ENCODE measurements at places on chromosomes 1 and 21.

GRCh38 chr1:13576926-13577325 lies 6.7 kb upstream of the PDPN start:
- DNase-seq: no peak

DNA sequence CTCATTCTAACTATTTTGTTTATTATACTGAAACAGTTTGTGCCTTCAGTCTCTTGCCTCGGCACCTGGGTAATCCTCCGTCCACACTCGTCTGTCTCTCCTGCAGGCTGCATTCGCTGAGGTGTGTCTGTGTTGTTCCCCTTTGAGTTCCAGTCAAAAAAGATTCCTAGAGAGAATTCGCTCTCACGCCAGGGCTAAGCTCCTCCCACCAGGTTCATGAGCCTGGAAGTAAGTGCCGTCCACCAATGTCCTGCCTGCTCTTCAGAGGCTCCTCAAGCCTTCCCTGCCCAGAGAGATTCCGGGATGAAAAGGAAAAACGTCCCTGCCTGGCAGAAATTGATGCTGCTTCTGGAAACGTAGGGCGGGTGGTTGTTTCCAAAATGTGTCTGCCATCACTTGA lies 12.9 kb downstream of the KIAA2013 start:
- no peak for DNase-seq

DNA sequence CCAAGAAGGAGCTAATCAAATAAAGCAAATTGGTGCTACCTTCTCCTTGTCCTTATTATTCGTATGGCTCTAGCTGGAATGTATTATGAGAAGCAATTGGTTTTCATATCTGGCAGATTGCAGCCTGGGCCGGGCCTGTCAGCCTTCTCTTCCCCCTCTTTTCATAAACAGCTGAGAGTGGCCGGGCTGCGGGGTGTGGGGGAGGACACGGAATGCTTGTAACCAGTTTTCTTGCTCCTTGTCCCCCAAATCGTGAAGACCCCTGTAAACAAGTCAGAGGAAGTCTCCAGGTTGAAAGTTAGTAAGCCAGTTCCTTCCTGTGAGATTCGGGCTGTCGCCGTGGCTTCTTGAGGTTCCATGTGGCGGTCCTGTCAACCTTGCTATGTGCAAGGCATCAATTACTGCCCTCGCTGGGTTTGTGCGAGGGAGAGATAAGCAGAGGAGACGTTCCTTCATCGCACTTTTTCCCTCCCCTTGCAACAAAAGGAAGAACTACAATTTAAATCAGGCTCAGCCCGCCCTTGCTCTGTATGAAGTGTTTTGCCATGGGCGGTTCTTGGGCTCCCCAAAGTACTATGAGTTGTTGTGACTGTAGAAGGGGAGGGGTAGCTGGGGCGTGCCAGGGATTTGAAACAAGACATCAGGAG lies 450.7 kb downstream of the CAMTA1 start:
- DNase-seq: no peak

DNA sequence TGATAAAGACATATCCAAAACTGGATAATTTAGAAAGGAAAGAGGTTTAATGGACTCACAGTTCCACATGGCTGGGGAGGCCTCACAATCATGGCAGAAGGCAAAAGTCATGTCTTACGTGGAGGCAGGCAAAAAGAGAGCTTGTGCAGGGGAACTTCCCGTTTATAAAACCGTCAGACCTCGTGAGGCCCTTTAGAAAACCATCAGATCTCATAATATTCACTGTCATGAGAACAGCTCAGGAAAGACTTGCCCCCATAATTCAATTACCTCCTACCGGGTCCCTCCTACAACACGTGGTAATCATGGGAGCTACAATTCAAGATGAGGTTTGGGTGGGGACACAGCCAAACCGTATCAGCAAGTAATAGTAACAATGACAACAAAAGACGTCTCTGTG lies 88.2 kb upstream of the SLC25A33 start:
- no peak for DNase-seq

GRCh38 chr1:154772606-154773506 lies 97.2 kb downstream of the KCNN3 start:
- no peak for DNase-seq

DNA sequence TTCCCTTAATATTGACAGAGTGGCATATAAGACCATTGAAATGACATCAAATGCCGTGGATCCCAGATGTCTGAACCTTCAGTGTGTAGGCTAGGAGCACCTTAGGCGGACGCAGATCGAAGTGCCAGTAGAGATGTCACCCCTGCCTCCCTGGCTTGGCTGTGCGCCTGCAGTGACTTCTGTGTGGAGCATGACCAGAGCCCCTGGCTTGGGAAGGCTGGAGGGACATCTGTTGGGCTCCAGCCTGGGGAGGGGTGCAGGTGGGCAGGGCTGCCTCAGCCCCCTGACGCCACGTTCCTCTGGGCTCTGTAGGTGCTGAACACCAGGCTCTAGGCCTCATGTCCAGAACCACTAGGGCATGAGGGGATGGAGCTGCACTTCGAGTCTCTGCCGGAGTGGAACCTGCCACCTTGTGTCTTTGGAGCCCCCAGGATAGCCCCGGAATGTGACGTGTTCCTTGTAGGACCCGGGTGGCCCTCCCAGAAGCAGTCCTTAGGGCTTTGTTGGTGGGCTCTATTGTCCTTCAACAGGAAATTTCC lies 103.8 kb downstream of the ADARB1 start:
- no peak for DNase-seq

DNA sequence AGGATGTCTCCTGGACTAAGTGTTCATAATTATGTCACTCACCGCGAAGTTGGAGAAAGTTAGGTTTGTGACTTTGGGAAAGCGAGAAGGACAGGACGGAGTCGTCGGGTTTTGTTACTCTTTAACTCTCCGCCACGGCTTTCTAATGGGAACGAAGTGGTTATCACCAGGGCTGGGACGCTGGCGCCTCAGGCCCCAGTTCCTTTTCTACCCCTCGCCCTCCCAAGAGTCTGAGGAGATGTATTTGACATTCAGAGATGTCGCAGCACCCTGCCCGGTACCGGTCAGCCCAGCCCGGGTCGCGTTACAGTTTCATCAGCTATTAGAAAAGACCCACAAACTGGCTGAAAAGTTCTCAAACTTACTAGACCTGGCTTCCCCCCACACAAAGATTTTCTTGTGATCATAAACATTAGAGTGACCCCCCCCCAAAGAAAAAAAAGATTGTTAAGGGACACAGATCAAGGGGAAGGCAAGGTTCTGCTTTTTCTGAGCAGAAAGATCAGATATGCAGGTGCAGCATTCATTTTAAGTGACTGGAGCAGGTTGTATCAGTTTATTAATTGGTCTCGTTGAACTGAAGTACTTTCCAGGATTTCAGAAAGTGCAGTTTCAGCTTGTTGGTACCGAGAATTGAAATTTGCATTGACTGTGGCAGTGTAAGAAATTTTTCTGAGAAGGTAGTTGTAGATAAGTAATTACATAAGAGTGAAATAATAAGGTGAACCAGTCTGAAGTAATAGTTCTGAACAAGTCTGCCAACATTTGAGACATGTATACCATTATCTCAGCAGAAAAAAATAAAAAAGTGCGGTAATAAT lies 859 bp upstream of the ZBTB18 start:
- no peak for DNase-seq

DNA sequence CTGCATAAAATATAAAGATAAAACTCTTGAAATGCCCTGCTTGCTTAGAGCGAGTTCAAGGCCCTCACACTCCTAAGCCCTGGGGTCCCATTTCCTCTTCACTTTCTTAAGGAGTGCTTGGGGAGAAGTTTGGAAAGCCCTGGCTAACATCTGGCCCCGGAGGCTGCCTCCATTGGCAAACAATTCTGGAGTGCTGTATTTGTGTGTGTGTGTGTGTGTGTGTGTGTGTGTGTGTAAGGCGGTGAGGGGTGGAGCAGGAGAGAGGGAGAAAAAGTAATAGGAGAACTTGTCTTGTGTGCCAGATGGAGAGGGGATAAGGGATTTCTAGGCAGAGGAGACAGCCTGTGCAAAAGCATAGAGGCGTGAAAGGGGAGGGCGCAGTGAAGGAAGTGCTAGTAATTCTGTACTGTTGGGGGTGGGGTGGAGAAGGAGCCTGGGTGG lies 578 bp upstream of the TRIM62 start:
- DNase-seq: peak; percentile 20

- no peak for DNase-seq
Observed at GRCh38 chr1:64052777-64053176, 150.6 kb upstream of the UBE2U start.

DNA sequence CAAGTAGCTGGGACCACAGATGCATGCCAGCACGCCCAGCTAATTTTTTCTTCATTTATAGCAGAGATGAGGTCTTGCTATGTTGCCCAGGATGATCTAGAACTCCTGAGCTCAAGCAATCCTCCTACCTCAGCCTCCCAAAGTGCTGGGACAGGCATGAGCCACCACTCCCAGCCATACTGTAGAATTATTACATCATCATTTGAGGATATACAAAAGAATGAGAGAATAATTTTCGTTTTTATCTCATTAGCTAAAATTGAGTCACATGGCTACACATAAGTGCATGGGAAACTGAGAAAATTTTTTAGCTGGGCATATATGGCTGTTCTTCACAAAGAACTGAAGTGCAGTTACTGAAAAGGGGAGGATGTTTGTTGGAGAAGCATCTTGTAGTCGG lies 21.2 kb downstream of the STXBP3 start:
- no peak for DNase-seq

DNA sequence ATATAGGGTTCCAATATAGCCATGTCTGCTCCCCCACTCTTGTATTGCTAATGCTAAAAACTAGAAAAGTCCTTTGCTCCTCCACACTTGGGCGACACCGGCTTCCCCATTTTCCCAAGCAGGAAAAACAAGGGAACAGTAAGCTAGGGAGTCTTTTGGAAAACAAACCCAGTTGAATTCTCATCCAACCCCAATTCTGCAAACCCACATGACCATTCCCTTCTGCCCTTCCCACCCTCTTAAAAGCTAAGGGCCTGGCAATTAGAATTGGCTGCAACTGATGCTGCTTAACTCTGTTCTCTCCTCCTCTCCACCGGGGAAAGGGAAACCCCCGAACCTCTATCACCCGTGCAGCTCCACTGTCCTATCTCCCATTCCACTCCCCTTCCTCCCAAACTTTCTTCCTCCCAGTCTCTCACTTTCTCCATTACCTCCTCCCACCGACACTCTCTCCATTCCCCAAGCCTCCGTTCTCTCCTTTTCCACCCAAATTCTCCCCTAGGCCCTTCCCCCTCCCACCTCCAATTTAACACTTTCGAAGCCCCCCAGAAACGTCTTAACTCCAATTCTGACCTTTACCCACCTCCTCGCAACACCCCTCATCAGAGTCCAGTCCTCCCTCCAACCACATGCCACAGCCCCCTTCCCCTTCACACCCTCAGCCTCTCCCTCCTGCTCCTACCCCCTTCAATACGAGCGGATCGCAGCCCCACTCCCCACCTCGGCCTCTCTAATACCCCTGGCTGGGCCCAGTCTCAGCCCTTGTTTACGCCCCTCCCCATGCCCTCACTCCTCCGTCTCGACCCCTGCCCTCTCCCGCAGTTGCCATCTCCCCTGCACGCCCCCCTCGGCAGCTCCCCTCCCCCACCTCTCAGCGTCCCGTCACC lies 701 bp downstream of the DEDD start:
- DNase-seq: no peak

GRCh38 chr1:53462769-53463501 lies 3.7 kb downstream of the DMRTB1 start:
- DNase-seq: no peak

DNA sequence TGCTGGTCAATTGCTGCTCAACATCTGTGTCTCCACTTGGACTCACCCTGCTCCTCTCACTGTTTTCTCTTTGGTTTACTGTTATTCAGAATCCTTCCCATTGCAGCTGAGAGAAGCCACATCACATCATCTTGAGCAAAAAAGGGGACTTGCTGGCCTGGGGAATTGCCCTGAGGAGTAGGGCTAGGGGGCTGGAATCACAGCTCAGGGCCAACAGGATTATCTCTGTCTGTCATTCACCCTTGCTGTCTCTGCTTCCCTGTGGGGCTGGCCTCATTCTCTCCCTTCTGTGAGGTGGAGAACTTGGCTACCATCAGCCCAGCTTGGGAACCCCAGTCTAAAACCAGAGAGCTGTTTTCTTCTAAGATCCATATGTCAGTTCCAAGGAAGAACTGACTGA lies 140.7 kb upstream of the WNT4 start:
- no peak for DNase-seq

DNA sequence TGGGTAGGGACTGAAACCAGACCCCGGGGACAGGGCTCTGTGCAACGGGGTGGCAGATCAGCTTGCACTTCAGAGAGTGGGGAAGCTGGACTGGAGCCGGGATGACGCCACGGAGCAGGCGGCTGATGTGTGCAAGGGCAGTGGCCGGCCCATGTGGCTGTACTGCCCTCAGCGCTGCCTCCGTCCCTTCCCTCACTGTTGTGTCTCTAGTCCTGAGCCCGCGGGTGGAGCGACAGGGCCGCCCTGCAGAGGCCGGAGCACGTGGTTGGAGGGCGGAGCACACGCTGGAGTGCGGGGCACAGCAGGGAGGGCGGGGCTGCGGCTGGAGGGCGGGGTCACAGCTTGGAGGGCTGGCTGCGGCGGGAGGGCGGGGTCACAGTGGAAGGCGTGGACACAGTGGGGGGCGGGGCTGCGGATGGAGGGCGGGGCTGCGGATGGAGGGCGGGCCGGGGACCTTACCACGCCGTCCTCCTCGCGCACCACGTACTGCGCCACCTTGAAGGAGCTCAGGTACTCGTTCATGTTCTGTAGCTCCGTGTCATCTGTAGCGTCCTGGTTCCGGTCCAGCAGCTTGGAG lies 52.4 kb downstream of the CHD5 start:
- DNase-seq: peak; percentile 79

GRCh38 chr1:93200086-93200620 lies 19.6 kb downstream of the CCDC18 start:
- DNase-seq: no peak

- no peak for DNase-seq
Observed at GRCh38 chr1:81509594-81509993, 291.1 kb upstream of the ADGRL2 start.
